Tibial nerve (tissue), 4 donors: ENCODE measurements at places on chromosomes 11 and 22. TPM values are rescaled to one million over a fixed set of nuclear protein-coding genes. Genes with fewer than 3 reads are reported as not detected.

C1QTNF5 gene
- 24.3 TPM for total RNA-seq

GTSE1 gene
- 0.30 TPM for total RNA-seq

XKR3 gene
- not detected for total RNA-seq

UBQLN3 gene
- total RNA-seq: 2.7 TPM

CD248 gene
- total RNA-seq: 43.3 TPM

CTTN gene
- 345 TPM for total RNA-seq

TIGD3 gene
- 0.30 TPM for total RNA-seq

TBX10 gene
- total RNA-seq: not detected
